ENCODE measurements at places on chromosomes 16 and 17. TPM values are rescaled to one million over a fixed set of nuclear protein-coding genes. Genes with fewer than 3 reads are reported as not detected.

- DNase-seq: no peak
Measured at GRCh38 chr16:67992661-67993206, 6.5 kb downstream of the DPEP2 start.

DNA sequence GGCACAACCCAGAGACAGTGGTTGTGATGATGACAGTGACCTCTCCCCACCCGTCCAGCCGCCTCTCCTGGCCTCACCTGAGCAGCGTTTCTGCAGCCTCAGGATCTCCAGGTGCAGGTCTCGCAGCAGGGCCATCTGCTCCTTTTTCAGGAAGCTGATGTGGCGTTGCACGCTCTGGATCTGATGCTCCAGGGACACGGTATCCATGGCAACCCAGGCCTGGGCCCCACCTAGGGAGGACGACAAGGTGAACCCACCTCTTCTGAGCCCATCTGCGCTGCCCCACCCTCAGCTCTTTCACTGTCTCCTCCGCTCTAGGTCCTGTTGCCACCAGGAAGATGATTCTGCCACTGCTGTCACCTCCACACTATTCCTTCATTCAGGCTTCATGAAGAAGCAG is 14.5 kb downstream of the CCDC92B start:
- DNase-seq: no peak

- DNase-seq: no peak
Measured at GRCh38 chr17:9529033-9529700, 46.5 kb downstream of the STX8 start.

Gene PPP1R27
- total RNA-seq: not detected

Gene SOST
- total RNA-seq: not detected

GRCh38 chr17:16929757-16930520 is 42.0 kb downstream of the TNFRSF13B start:
- DNase-seq: peak; percentile 20

DNA sequence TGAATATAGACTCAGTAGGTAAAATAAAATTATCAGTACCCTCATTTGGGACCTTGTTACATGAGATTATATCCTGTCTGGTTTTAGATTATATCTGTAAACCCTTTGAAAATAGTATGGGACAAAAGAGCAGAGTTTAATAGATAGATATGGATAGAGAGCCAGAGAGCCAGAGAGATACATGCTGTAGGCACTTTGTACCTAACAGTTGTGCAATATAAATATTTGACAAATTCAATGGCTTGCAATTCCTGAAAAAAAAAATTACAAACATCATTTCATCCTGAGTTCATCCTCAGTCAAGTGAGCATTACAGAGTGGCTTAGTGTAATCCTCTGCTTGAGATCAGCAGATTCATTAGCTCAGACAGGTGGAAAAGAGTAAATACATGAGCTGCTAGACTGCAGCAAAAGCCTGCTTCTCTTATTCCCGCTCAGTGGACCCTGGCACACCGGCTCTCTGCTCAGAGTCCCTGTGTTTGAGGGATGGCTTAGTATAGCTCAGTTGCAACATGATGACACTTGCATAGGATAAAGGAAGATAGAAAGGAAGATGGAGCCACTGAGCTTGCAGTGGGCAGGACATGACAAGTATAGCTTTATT is 931.6 kb upstream of the GOT2 start:
- DNase-seq: no peak

DNA sequence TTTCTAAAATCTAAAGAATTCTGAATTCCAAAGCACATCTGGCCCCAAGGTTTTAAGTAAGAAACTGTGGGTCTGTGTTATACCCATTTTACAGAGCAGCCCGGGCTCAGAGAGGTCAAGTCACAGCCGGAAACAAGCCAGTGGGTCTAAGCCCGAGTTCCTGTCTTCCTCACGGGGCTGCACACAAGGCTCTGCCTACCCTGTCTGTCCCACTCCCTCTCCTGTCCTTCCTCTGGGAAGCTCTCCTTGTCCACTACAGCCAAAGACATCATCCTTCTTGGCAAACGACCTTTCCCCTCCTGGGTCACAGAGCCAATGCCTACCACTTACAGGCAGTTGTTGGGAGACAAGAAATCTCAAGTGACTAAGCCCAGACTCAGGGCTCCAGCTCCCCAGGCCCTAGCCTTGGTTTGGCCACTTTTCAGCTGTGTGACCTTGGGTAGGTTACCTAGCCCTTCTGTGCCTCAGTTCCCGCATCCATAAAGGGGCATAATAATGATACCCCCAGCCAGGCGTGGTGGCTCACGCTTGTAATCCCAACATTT is 55.6 kb upstream of the MAP3K14 start:
- DNase-seq: no peak

- no peak for DNase-seq
Measured at GRCh38 chr17:27327871-27328270, 34.0 kb downstream of the WSB1 start.

DNA sequence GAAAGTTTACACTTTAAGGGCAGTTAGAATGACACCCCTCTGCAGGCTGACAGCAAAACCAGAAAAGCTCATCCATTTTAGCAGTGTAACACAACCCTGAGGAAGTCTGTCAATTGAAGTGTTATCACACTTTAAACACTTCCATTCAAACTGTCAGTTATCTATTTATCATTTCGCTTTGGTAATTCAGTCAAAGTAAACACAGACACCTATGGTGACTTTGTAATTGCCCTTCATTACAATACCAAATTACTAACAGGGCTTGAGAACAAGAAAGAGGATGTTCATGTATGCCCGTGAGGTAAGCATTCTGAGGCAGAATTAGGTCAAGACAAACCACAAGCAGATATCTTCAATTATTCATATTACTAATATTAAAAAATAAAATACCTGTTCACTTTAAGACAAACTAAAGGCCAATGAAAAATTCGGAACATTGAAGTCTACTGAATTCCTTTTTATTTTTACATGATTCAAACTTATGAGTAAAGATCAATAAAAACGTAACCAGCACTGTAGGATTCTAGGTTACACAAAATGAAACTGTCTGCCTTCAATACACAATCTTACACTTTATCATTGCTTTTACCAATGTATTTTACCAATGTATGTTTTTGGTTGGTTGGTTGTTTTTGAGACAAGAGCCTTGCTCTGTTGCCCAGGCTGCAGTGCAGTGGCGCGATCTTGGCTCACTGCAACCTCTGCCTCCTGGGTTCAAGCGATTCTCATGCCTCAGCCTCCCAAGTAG is 57.1 kb downstream of the BRIP1 start:
- no peak for DNase-seq

- no peak for DNase-seq
Measured at GRCh38 chr16:48629531-48629930, 19.6 kb upstream of the N4BP1 start.

DNA sequence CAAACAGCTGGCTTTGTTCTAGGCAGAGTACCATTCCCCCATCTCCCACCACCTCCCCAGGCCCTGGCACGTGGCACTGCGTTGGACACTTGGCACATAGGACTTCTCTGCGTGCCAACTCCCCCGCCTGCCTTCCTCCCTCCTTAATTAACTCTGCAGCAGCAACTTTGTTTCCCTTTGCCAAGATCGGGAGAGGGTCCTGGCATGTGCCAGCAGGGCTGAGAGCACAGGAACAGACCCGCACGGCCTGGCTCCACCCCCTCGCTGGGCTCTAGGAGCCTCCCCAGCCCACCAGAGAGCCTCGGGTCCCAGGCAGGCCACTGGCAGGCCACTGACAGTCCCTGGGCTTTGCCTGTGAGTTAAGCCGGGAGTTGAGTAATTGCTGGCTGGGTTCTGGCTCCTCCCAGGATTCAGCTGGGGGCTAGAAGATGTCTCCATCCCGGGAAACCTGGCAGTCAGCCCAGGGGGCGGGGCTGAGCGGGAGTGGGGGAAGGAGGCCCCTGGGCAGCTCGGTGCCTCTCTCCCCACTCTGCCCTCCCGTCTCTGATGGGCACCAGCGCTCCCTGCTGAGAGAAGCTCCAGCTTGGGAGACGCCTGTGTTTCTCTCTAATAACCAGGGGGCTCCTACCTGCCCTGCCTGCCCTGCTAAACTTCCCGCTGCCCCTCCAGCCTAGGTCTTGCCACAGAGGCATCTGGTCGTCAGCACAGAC is 224.0 kb upstream of the TNRC6C start:
- DNase-seq: no peak

Gene BCL7C
- total RNA-seq: 35.0 TPM

Gene MLYCD
- 3.8 TPM for total RNA-seq

GRCh38 chr16:9123871-9124270 is 32.4 kb downstream of the HAPSTR1 start:
- no peak for DNase-seq

DNA sequence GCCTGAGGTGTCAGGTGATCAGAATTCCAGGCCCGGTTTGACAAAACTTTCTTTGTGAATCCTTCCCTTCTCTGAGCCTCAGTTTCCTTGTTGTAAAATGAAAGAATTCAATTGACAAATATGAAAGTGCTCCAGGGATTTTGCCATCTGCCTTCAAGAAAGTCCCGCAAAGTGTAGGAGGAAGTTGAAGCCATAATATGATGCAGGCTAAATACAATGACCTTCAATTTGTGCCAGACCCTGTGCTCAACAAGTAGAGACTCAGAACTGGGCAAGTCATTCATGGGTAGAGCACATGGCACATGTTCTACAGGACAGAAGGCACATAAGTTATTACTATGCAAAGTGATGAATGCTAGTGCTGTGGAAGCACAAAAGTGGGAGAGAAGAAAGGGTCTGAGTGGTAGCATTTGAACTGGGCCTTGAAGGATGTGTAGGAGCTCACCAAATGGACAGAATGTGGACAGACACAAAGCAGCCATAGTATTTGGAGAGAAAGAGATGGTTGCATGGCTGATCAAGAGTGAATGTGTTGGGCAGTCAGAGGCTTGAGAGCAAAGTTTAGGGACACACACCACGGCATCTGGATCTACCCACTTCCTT is 2.4 kb upstream of the SCIMP start:
- no peak for DNase-seq

Gene PABPN1L
- total RNA-seq: not detected
